Pancreas (tissue), 10 donors: ENCODE measurements at places on chromosomes 16 and 17. TPM values are rescaled to one million over a fixed set of nuclear protein-coding genes. Genes with fewer than 3 reads are reported as not detected.
A peak's percentile ranks its signal among the peaks of the same experiment; 100 is the strongest.

GRCh38 chr17:80441133-80441578 lies 26.2 kb downstream of the ENDOV start:
- no peak for DNase-seq
- H3K36me3 ChIP-seq, result no peaks in the 10 kb centered on the region
- no peak overlapping the region for H3K4me3 ChIP-seq
- H3K27ac ChIP-seq, result no peak overlapping the region
- H3K27me3 ChIP-seq, result no peaks in the 10 kb centered on the region
- H3K4me1 ChIP-seq, result peaks cover 1% of the 10 kb centered on the region

DNA sequence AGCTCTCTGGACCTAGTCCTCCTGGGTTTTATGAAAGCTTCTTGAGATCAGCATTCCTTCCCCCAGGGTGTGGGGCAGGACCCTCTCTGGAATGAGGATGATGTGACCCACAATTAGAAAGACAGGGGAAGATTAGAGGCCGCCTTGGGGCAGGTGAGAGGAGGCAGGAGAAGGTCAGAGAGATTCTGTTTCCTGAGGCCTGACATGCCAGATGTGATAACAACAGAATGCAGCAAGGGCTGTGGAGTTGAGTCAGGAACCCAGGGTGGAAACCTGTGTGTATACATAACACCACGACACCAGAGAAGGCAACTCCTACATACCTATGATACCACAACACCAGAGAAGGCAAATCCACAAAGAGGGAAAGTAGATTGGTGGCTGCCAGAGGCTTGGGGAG lies 5.4 kb upstream of the SLC5A10 start:
- H3K27me3 ChIP-seq, result no peaks in the 10 kb centered on the region
- DNase-seq, result no peak
- H3K27ac ChIP-seq, result no peak overlapping the region
- peaks cover 2% of the 10 kb centered on the region for H3K4me1 ChIP-seq

GRCh38 chr17:1752425-1753262 lies 9.2 kb upstream of the SERPINF1 start:
- DNase-seq, result peak; percentile 63
- H3K27ac ChIP-seq, result no peak overlapping the region
- H3K4me3 ChIP-seq, result no peak overlapping the region
- H3K4me1 ChIP-seq, result no peaks in the 10 kb centered on the region

Gene AIPL1
- not detected for total RNA-seq

GRCh38 chr16:79081297-79082066 lies 519.1 kb downstream of the MAF start:
- no peaks in the 10 kb centered on the region for H3K27me3 ChIP-seq
- H3K36me3 ChIP-seq, result no peaks in the 10 kb centered on the region
- H3K27ac ChIP-seq, result no peak overlapping the region
